ENCODE measurements at places on chromosomes 16 and 17.

DNA sequence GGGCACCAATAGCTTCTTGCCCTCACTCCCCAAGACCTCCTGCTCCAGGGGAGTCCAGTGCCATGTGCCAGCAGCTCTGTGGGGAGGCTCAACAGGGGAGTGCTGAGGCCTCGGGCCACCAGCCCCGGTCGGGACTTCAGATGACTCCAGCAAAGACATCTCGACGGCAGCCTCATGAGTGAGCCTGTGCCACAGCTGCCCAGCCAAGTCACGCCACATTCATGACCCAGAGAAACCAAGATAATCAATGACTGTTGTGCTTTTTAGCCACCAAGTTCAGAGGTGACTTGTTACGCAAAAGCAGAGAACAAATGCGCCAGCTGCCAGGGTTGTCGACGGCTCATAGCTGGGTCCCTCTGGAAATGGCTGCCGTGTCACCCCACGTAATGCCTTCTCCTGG, 157.5 kb downstream of the BANP start:
- no peak for DNase-seq

DNA sequence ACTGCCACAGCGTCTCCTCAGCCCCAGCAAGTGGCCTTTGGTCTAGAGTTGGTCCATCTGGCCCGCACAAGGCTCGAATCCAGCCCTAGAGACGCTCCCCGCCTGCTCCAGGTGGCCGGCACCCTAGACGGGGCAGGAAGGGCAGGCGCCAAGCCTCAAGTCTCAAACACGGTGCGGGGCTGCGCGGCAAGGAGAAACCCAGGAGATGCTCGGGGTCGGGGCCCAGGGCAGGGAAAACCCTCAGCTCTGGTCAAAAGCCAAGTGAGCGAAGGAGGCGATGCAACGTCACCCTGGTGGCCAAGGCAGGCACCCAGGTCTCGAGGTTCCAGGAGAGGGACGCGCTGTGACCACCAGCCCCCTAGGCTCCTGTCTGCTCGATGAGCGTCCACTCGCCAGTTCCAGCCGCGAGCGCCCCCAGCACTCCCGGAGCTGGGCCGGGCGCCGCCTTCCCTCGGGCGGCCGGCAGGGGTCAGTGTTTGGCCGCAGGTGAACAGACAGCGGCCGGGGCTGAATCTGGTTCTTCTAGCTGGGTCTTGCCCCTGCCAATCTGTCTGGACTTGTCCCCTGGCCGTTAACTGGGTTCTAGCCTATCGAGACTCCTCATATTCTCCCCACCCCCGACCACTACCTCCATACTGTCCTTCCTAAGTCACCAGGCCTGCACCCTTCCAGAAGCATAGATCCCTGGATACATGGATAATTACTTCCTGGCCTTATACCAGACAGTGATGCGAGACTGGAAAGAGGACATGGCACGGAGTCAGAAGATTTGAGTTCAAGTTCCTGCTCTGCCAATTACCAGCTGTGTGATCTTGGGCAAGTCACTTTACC, 44.0 kb downstream of the PRAC1 start:
- peak; percentile 46 for DNase-seq

DNA sequence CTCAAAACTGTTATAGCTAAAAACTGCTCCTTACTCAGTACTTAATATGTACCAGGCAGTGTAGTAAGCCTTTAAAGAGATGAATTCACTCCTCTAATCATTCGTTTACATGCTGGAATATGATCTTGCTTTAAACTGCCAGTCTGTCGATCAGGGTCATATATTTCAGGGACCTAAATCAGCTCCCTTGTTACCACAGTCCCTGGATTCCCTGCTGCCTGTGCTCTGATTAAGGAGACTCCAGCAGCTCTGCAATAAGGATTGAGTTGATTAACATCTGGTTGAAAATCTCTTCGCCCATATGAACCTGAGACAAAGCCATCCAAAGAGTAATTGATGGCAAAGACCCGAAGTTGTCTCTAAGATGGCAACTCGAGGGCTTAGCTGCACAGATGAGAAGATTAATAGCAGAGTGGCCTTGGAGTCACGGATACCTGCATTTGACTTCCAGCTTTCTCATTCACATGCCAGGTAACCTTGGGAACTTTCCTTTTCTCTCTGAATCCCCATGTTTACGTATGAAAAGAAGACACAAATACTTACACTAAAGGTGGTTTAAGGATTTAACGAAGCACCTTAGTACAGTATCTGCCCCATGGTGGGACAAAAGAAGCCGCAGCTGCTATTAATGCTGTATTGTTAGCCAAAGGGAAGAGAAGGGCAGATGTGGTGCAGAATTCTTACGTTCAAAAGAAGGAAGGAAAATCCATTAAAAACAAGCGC, 68.2 kb downstream of the VAT1L start:
- no peak for DNase-seq

DNA sequence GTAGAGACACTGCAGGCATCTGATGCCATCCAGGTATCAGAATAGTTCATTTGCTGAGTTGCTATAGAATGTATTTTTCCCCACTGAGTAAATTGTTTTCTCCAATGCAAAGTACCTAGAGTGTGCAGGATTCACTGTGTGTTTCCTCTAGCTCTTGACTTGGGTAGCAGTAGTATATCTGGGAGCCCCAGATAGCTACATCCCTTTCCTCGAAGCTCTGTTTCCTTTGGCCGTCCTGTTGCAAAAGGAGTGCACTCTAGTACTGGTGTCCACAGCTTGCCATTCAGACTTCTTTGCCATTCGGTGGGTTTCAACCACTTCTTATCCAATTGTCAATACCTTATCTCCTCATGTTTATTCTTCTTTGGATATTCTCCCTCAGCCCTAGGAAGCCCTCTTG, 12.8 kb downstream of the ABCA8 start:
- DNase-seq: no peak

GRCh38 chr16:54051821-54052220, 234.8 kb downstream of the IRX3 start:
- DNase-seq: no peak

DNA sequence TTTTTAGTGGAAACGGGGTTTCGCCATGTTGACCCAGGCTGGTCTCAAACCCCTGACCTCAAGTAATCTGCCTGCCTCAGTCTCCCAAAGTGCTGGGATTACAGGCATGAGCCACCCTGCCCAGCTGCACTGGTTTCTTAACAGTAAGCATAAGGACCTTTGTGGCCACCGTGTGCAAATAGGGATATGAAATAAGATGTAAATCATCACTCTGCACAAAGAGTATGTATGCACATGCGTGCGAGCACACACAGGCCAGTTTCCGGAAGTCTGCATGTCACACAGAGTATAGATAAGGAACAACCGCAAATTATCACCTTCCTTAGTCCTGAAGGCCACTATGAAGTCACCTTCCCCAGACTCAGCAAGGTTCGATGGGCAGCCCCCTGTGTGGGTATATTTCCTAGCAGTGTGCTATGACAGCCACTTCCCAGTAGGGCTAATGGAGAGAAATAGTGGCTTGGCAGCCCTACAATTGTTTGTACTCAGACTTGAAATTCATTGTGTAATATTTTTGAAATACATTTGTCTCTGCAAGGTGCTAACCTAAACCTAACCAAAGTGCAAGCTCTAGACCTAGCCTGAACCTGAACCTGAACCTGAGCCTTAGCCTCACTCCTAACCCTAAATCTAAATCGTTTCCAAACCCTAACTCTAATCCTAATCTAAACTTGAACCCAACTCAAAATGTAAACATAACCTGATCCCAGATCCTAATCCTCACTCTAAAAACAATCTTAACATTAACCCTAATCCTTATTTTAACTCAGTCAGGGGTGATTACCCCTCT, 48.4 kb upstream of the SKAP1 start:
- no peak for DNase-seq

DNA sequence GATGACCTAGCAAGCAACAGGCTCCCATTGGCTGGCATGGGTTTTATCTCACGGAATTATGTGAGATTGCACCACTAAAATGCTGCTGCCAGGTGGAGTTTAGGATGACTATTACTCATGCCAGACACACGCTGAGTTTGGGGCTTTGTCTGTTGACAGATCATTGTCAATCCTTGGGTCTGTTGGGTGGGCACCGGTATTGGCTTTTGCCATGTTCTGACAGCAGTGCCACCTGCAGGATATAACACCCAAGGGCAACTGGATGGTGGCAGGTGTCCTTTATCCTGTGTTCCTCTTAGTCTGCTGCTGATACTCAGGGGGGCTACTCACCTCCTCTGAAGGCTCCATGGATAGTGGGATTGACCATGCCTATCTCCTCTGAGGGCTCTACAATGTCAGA, 221.6 kb upstream of the DYNLRB2 start:
- DNase-seq: no peak

GRCh38 chr17:19656851-19657581, 8.5 kb downstream of the ALDH3A2 start:
- DNase-seq: no peak
